AG04450 (cell line): ENCODE measurements at places on chromosomes 6 and 20.

GRCh38 chr6:47581591-47581990 lies 104.0 kb downstream of the CD2AP start:
- no peak for DNase-seq

DNA sequence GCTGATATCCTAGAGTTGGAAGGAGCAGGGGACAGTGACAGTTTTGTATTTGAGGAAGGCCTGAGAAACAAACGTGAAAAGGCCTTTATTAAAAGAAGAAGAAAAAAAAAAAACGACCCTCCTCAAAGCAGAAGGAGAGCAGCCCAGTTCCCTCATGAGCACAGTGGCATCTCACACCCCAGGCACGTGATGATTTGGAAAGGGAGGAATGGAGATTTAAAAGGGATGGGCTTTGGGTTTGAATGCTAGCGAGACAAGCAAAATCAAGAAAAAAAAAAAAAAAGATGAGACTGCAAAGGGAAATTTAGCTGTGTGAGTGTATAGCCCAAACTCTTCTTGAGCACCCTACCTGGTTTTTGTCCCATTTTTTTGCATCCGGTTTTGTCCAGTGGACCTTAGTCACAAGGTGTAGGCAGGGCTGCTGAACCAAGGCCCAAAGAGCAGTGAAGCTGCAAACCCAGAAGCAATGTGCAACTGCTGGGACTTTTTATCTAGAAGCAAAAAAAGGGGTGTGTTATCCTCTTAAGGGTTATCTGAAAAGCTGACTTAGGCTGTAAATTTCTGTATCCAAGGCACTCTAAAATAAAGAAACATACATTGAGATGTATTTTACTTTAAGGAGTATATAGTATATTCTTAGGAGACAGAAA lies 54.5 kb upstream of the RREB1 start:
- DNase-seq, result no peak

- no peak for DNase-seq
These were observed 714 bp upstream of the RTEL1 start for GRCh38 chr20:63657260-63657936.

GRCh38 chr6:157185986-157186385 lies 137.3 kb downstream of the TMEM242 start:
- DNase-seq, result no peak

DNA sequence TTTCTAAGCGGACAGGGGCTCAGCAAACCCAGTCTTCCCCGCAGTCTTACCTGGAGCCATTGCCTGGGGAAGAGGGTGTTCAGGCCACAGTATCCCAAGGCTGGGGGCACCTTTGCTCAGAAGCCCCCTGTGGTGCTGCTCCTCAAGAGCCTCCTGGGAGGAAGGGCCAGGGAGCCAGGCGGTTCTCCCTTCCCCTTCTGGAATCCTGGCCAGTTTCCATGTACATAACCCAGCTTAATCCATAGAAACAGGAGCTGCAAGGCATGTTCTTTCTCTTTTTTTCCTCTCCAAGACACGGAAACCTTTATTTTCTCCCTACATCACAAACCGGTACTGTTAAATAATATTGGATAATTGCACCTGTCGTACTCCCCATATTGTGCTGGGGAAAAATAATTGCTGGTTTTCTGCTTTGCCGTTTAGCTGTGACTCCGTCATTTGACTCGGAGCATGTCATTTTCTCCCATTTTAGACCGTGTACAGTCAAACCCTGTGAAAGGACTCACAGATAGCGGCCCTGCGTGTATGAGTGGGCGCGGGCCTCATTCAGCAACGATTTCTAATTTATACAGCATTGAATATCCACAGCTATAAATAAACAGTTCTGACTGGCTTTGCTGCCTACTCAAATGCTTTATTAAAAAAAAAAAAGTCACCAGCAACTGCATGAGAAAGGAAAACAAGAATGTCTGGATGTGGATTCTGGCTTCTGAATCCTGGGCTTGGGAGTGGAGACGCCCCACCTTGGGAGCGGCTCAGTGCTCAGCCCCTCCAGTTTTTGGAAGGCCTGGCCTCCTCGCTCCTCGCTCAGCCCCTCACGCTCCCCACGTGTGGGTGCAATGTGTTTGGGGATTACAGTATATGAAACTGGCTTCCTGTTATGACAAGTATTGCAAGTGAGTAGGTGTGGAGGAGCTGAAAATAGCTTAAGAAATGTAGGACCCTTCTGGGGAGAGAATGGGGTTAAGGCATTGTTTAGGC lies 67.3 kb downstream of the ADTRP start:
- peak; percentile 37 for DNase-seq

- DNase-seq, result peak; percentile 61
These were observed 90.7 kb upstream of the CCDC28A start for GRCh38 chr6:138682704-138683527.

DNA sequence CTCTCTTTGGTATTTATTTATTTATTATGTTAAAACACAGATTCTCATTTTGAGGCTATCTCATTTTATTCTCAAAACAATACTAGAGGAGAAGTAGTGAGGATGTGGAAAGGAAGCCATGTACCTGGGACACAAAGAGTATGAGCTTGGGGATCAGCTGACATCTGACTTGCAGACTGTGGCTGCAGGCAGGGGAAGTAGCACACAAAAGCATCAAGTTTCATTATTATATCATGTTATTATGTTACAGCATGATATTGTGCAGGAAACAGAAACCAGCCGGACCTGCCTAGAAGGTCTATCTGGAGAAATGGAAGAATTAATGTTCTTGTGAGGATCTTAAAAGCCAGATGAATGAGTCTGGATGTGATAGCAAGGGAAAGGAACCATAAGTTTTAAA lies 248.2 kb downstream of the KHDC1L start:
- DNase-seq, result no peak

DNA sequence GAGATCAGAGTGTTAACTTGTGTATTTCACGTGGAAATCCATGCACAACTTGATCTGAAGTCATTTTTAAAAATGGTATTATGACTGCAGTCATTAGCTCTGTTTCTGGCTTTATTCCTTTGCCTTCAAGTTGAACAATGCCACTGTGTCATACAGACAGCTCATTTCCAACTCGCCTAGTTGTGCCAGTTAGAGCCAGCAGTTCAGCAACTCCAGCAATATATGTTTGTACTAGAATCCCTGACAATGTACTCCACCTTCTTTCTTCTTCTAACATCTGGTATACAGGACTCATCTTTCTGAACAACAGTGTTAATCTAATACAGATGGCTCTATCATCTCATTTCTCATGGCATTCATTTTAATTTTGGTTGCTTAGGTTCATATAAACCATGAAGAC lies 418.3 kb upstream of the POU3F2 start:
- DNase-seq, result no peak

DNA sequence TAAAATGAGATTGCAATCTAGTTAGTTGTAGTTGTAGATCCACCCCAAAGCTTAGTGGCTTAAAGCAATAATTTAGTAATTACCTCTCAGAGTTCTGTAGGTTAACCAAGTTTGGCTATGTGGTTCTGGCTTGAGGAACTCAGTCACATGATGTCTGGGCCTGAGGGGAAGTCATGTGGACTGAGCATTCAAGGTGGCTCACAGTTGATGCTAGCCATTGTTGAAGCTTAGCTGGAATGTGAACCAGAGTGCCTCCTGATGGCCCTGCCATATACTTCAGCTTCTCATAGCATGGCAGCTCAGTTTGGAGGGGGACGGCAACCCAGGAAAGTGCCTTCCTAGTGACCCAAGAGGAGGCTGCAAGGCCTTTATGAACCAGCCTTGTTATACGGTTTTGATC lies 263.2 kb upstream of the RNF217 start:
- DNase-seq, result no peak

DNA sequence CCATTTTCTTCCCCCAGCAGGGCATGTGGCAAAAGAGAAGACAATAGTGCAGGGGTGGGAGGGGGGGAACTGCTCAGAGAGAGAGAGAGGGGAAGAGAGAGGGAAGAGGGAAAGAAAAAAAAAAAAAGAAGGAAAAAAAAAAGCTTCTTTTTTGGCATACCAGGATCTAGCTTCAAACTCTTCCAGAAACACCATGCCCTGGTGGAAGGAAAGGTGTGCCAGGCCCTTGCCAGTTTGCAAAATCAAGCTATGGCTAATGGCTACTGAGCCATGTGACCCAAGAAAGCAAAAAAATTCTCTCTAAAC lies 326 bp downstream of the ZMYND8 start:
- DNase-seq, result no peak

GRCh38 chr6:102216232-102216631 lies 822.7 kb downstream of the GRIK2 start:
- no peak for DNase-seq

GRCh38 chr20:60700728-60701127 lies 551.3 kb upstream of the CDH4 start:
- DNase-seq, result no peak

DNA sequence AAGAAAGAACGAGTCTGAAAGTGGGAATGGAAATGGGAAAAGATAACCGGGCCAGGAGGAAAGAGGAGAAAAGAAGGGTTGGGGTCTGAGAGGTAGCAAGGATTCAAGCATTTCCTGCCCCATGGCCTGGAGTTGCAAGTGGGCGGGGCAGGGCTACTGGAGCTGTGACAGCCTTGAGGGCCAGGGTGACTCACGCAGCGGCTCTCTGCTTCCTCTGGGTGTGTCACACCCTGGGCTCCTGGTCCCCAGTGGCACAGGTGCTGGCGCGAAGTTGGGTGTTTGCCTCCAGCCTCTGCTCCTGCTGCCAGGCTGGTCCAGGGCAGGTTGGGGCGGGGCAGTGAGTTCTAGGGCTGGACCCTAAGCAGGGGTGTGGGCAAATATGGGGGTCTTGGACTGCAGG lies 3.3 kb upstream of the ULBP3 start:
- no peak for DNase-seq

- DNase-seq, result peak; percentile 59
These were observed 19.0 kb upstream of the BLOC1S5 start for GRCh38 chr6:8082954-8083858.

- no peak for DNase-seq
These were observed 46.8 kb downstream of the PYGB start for GRCh38 chr20:25294459-25295385.

- DNase-seq, result no peak
These were observed 58.0 kb downstream of the LIN28B start for GRCh38 chr6:105014954-105015353.

DNA sequence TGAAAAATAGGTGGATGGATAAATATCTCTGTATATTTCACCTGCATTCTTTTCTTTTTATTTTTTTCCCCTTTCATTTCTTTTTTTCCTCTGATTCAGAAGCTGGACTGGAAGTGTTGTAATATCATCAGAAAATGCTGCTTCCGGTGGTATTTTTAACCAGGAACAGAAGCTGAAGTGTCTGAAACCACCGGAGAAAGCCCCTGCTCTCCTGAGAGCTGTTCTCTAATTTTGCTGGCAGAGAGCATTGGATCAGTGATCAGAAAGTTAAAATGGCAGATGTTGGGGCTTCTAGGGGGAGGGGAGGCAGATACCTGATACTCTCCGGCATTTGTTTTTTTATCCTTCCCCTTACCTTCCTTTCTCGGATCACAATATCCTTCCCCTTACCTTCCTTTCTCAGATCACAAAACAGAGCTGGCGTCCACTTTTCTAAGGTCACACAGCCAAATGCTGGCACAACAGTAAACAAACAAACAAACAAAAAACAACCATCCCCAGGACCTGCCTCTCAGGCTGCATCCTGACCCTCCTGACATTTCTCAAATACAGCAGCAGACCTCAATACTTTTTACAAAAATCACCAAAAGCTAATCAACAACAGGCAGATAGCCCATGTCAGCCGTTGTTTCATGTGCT lies 143.2 kb upstream of the ZNF217 start:
- no peak for DNase-seq

DNA sequence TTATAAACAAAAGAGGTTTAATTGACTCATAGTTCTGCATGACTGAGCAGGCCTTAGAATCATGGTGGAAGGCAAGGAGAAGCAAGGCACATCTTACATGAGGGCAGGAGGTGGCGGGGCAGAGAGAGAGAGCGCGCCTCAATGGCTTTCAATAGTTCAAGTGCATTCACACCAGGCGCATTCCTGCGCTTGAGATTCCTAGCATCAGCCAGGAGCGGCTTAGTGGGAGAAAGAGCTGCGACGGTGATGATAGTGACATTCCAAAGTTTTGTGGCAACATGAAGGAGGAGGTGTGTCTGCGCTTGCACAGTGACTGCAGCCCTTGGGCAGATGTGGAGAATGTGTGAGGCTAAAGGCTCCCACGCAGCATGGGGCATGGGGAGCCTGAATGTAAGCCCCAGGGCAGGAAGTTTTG lies 25.0 kb upstream of the EMILIN3 start:
- DNase-seq, result no peak

DNA sequence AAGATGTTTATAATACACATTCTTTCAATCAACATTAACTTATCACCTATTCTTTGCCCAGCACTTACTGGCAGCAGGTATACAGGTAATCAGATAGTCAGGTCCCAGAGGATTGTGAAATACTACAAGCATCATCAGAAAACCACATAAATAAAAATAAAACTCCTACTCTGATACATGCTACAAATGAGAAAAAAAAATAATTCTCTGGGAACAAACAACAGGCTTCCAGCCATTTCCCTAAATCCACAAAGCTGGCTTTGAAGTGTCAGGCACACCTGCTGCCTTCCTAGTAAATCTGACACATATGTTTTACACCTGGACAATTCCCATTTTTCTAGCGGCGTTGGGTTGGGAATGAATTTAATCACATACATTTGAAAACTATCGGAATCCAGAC lies 384.5 kb upstream of the CDH4 start:
- DNase-seq, result no peak

- no peak for DNase-seq
These were observed 750 bp downstream of the MAP7 start for GRCh38 chr6:136549300-136550044.

- no peak for DNase-seq
These were observed 77.6 kb upstream of the MOCS1 start for GRCh38 chr6:40011844-40012243.

DNA sequence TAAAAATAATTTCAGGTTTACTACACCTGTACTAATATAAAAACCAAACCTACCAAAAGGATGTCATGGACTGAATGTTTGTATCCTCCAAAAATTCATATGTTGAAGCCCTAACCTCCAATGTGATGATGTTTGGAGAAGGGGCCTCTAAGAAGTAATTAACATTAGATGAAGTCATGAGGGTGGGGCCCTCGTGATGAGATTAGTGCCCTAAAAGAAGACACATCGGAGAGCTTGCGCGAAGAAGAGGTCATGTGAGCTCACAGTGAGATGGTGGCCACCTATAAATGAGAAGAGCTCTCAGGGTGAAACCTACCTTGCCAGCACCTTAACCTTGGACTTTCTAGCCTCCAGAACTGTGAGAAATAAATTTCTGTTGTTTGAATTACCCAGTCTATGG lies 20.8 kb downstream of the TULP4 start:
- DNase-seq, result no peak

DNA sequence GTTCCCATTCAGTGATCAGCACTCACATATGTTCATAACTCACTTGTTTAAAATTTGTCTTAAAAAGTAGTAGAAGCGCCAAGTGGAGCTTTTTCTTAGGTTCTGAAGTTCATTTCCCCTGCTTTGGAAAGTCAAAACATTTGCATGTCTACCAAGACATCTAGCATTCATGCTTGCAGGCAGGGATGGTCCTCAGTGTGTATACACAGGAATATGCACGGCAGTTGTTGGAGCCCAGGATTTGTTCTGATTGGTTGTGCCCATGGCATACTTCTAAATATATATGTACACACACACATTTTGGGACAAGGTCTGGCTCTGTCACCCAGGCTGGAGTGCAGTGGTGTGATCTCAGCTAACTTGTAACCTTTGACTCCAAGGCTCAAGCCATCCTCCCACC lies 2.4 kb upstream of the GPX6 start:
- DNase-seq, result no peak

GRCh38 chr6:112215488-112216284 lies 38.7 kb downstream of the LAMA4 start:
- no peak for DNase-seq
